NCI-H345 (cell line): ENCODE measurements at places on chromosomes 7 and 10.

DNA sequence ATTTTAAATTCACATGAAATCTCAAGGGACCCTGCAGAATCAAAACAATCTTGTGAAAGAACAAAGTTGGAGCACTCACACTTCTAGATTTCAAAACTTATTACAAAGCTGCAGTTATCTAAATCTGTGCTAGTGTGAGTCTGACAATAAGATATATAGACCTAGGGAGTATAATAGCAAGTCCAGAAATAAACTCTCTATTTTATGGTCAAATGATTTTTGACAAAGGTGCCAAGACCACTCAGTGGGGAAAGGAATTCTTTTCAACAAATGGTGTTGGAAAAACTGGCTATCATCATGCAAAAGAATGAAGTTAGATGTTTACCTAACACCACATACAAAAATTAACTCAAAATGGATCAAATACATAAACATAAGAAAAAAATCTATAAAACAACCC is 68.2 kb downstream of the TFEC start:
- DNase-seq, result no peak

DNA sequence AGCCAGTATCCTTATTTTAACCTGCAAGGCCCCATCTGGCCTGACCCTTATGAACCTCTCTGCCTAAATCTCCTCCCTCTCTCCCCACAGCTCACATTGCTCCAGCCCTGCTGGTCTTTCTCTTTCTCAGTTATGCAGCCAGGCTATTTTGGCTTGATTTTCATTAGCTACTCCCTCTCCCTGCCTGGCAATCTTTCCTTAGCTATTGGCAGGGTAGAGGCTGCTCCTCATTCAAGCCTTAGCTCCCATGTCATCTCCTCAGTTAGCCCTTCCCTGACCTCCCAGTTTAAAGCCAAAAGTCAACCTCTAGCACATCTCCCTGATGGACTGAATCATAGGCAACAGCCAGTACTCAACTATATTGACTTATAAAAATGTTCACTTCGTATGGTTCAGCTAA is 214.4 kb upstream of the CELF2 start:
- DNase-seq, result no peak

GRCh38 chr10:13404791-13405190 is 56.7 kb upstream of the SEPHS1 start:
- peak; percentile 15 for DNase-seq

GRCh38 chr7:142434666-142435167 is 176.9 kb upstream of the PRSS58 start:
- no peak for DNase-seq

GRCh38 chr10:132444877-132445351 is 47.9 kb downstream of the PWWP2B start:
- peak; percentile 83 for DNase-seq

GRCh38 chr10:81953420-81953819 is 78.4 kb downstream of the NRG3 start:
- no peak for DNase-seq

- no peak for DNase-seq
These were observed 30.3 kb upstream of the TCF7L2 start for GRCh38 chr10:112919721-112920120.

GRCh38 chr10:12844811-12845483 is 156.6 kb downstream of the CCDC3 start:
- DNase-seq, result no peak

GRCh38 chr10:49282879-49283341 is 16.1 kb upstream of the C10orf71 start:
- DNase-seq, result no peak

- no peak for DNase-seq
These were observed 137.0 kb upstream of the FGFR2 start for GRCh38 chr10:121735263-121735662.

GRCh38 chr10:103519798-103520197 is 26.3 kb downstream of the NEURL1 start:
- no peak for DNase-seq

GRCh38 chr7:64890761-64891362 is 12.2 kb upstream of the ZNF273 start:
- no peak for DNase-seq

- no peak for DNase-seq
These were observed 95.9 kb downstream of the CUBN start for GRCh38 chr10:17033529-17034260.

- DNase-seq, result no peak
These were observed 272.7 kb downstream of the GFRA1 start for GRCh38 chr10:116000151-116000842.

GRCh38 chr10:96118604-96119450 is 11.3 kb upstream of the ZNF518A start:
- DNase-seq, result peak; percentile 31

GRCh38 chr7:133234961-133235875 is 17.7 kb upstream of the EXOC4 start:
- no peak for DNase-seq

- DNase-seq, result peak; percentile 5
These were observed 65.5 kb downstream of the HPSE2 start for GRCh38 chr10:99170116-99170675.

GRCh38 chr10:8815969-8816368 is 761.5 kb downstream of the GATA3 start:
- no peak for DNase-seq

DNA sequence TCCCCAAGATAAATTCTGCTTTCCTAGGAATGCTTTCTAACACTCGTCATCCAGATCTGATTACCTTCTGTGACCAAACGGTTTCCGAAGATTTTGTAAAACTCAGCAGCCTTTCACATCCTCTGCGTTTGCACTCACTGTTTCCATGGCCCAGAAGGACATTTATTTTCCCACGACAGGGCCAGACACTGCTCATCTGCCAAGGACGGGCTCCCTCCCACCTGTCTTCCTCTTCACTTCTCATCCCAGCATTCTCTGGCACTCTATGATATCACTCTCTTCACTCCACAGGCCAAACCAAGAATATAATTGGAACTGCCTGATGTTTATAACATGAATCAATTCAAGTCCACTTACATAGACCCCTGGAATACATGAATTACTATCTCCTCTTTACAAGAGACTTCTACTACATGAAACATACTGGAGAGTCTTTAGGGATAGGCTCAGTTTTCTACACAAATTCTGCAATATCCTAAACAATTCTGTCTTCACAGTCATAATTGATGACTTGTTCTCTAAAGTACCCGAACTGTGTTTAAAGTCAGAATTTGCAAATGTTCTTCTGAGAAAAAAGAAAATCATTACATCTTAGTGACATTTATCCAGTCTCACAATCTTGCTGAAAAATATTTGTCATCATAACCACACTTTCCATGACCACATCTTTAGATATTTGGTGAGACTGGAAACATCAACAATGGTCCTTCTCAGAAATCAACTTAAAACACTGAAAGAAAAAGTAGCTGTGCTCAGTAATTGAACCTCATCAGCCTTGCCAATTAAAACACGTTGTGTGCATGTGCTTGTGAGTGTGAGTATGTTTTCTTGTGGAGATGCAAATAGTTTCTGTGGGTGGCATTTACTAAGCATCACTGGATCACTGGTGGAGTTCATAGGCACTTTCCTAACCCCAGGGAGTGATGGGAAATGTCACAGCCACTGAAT is 79.5 kb upstream of the PRSS58 start:
- no peak for DNase-seq

DNA sequence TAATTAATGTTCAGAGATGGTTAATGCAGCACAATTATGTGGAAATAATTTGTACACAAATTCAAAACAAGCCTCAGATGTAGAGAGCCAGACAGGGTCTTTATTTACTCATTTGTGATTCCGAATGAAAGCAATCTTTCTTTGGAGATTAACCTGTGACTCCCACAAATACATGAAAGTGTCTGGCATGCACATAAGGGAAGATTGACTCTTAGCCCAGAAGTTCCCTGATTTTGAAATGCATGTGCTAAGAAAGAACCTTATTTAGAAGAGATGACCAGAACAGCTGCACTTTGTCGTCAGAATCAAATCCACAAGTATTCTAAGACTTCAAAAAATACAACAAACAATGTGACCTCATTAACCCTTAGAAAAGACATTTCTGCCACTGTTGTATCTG is 45.1 kb downstream of the RNLS start:
- no peak for DNase-seq

- no peak for DNase-seq
These were observed 17.7 kb upstream of the KLF6 start for GRCh38 chr10:3802526-3803265.

DNA sequence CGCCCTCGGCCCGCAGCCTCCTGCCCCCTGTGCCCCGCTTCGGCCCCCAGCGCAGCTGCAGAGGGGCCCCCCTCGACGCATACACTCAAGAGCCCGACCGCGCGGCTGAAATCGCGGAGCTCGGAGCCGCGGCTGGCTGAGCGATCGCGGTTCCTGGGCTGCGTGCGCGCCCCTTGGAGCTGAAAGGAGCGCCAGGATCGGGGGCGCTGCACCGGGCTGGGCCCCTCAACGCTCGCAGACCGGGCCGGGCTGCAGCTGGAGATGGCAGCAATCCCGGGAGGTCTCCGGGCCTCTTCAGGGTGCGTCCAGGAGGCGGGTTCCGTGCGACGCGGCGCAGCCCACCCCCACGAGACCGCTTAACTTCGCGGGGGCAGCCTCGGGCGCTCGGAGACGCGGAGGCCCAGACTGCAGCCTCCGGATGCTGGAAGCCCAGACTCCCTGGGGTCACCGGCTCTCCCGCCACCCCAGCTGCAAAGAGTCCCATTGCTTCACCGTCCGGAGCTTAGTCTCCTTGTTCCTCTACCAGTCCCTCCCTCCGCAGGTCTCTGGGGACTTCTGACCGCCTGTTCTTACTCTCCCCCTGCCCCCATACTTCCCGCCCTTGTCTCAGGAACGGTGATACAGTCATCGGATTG is 73.0 kb upstream of the LRRC4 start:
- DNase-seq, result no peak

- no peak for DNase-seq
These were observed 42.1 kb upstream of the RASGEF1A start for GRCh38 chr10:43308986-43309385.
